Cortex of kidney (tissue), 1 donor: ENCODE measurements at places on chromosomes 11 and 22.

DNA sequence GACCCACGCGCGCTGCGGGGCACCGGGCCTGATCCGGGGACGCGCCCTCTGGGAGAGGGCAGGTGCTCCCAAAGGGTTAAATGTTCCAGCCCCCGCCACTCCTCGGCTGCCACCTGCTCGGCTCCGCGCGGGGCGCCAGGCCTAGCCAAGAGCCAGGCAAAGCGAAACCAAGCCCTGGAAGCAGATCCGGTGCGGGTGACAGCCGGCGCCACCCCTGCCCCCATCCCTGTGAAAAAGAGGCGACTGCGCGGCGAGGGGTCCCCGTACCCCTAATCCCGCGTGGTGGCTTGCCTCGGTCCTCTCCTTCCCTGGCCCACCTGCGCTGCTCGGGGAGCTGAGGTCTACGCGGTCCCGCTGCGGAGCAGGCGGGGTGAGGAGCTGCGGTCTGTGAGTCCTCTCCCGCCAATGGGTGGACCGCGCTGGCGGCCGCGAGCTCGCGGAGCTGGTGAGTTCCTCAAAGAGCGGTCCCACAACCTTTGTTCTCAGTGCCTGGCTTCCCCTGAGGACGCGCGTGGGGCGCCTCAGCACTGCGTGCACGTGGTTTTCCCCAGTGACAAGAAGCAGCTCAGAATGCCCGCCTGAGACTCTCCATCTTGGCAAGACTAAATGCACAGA is at the start of gene ME3:
ME3 (minus strand) TSS at position 610 of the 615 bp plus-strand sequence.
- DNase-seq, result no peak

- no peak for DNase-seq
These were observed 47.8 kb downstream of the ARHGAP42 start for GRCh38 chr11:100734743-100735527.

DNA sequence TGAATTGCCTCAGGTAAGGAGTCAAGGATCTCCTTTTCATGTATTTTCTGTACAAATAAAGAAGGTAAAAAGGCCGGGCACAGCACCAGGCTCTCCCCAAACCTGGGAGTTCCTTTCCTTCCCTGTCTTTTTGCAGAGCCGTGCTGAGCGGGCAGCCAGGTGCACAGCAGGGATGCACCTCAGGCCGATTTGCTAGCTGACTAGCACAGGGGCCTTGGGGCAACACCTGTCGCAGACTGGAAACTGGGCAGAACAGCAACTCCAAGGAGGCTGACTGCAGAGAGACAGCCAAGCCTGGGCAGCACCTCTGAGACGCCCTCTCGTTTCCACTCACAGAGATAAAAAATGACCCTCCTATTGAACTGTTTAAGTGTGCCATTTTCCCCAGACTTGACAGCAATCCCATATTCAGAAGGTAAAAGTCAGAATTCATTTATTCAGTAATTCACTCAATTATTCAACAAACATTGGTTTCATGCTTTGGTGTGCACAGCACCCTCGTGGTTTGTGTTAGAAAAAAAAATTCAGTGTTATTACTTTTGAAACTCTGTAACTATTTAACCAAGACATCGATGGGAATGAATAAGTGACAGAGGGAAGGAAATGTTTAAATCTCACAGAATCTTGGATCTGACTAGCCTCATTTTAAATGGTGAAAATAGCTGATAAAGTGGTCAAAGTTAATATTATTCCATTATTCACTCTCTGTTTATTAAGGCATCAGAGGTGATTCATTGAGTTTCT is 120.9 kb downstream of the GALNT18 start:
- no peak for DNase-seq

DNA sequence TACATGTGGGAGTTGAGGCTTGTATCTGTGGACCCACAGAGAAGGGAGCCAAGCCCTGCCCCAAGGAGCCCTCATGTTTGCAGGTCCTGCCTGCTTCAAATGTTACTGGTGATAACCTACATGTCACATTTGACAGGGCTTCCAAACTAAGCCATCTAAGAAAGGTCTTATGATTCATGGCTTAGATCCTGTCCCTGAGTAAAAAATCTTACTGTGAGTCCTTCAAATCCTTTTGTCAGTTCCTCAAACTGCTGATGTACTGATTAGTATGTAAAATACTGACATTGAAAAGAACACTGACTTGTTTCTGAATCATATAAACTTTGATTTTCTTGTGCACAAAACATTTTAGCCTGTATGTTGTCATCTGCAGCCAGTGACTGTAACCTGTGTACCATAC is 1.0 kb upstream of the PANX1 start:
- no peak for DNase-seq

GRCh38 chr11:70335511-70335910 is 62.8 kb upstream of the CTTN start:
- no peak for DNase-seq

- DNase-seq, result no peak
These were observed 3.8 kb downstream of the SMTN start for GRCh38 chr22:31084811-31085492.

GRCh38 chr11:101835506-101836063 is 79.2 kb upstream of the CEP126 start:
- DNase-seq, result no peak

DNA sequence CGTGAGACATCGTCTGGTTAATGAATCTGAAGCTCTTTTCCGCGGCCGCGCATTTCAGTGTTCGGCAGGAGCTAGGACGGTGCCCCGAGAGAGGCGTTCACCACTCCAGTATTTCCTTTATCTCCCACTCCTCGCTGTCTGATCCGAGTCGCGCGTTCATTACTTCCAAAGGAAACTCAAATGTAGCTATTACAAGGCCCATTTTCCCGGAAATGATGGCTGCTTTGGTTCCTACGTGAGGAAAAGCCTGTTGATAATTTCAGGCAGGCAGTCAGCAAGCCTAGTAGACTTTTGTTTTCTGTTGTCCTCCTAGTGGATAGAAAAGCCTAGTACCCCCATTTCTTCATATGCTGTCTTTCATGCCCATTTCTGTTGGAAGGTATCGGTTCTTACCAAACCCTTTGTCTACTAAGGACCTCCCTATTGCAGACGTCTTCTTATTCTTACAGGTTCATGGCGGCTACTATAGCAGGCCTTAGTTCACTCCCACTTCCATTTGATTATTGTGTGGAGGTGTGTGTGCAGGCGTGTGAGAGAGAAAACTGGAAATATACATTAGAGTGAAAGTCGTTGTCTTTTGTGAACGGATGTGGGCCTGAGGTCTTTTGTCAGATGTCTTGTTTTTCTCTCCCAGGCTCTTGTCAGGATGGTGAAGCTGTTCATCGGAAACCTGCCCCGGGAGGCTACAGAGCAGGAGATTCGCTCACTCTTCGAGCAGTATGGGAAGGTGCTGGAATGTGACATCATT is 737 bp downstream of the RBM4 start:
- DNase-seq, result no peak

DNA sequence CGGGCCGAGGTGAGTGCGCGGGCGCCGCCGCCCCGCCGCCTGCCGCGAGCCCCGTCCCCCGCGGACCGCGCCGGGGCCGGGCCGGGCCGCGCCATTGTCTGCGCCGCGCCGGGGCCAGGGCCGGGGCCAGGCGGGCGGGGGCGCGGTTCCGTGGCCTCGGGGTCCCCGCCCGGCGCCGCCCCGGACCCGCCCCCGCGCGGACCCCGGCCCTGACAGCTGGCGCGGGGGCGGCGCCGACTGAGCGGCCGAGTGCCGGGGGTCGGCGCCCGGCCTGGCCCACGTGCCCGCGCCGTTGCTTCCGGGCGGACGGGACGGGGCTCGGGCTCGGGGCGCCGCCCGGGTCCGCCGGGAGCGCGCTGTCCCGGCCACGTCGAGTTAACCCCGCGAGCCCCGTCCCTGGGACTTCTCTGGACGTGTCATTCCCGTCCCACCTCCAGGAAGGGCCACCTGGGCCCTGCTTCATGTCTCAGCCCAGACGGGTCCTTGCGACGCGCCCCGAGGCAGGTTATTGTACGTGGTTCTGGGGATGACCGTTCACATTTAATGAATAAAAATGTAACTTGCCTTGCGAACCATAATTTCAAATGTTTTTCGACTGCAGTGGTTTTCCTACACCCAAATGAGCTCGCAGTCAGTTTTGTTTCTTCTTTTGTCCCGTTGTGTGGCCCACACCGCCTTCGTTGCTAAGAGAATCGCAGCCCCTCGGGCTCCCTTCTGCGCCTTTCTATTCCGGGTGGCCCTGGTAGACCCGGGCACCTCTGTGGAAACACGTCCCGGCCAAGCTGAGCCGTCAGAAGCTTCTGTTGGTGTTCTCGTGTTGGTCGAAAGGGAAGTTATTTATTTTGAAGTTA is 562 bp downstream of the ZBED4 start:
- DNase-seq, result no peak

DNA sequence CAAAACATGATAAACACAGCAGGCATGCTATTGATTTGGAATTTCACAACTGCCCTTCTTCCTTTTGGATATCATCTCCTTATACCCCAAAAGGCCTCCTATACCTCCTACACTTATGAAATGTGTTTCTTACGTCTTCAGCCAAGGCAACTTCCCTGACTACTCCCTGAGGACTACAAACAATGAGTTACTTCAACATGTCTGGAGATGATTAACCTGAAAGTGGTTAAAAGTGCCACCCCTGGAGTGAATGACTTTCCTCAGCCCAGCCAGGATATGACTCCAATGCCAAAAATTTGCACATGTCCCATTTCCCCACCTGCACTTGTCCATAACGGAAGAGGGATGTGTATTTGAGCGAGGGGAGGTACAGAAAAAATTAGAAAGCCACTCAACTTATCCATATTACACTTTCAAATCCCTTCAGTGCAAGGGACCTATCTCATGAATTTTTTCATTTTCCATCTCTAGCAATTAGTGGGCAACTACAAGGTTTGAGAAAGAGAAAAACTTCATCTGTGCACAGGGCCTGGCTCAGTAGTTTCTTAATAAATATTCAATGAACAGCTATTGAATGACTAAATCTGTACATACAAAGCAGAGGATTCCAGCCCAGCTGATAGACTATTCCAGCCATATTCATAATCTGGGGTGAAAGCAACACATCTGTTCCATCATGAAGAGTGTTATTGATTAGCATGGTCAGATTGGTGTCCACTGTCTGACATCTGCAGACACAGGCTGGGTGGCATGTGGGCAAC is 36.8 kb downstream of the KIRREL3 start:
- DNase-seq, result no peak

DNA sequence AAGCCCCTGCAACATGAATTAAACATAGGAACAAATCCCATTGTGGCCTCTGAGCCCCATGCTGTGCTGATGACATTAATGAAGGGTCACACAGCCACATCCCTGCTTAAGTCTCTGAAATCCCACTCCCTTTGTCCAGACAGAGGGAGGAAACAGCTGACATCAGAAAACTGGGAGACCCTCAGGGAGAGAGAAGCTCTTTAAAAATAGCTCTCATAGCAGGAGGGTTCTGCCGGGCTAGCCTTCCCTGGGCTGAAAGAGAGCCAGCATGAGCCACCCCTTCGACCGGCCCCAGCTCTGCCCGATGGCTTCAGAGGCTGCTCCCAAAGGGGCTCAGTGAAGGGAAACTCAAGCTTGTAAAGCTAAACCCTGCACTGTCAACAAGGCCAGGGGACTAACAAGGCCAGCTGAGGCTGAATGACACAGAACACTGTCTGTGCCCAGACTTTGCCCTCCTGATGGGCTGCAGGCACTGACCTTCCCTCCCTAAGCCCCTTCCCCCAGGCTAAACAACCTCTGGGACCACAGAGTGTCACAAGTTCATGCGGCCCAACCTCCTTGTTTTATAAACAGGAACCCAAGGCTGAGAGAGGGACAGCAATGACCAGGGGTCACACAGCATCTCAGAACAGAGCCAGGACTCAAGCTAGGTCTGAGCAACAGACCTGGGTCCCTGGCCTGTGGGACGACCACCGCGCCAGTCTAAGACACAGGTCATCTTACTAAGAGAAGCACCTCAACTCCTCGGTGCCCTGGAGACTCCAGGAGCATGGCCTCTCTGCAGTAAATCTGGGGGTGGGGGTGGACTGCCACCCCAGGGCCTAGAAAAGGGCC is 163.8 kb downstream of the CHST1 start:
- no peak for DNase-seq

DNA sequence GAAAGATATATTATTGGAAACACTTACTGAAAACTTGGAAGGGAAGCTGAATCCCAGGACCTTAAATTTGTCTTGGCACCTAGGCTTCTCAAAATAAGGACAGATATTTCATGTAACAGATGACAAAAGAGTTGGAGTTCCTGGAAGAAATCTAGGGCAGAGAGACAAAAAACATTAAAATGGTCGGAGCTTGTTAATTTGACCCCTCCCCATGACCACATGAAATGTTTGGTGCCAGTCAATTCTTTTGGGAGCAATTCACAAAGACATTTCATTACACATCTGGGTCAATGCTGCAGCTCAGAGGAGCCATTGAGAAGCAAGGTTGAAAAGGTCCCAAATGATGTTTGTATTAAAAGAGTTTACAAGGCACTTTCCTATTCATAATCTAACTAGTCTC is 162.0 kb upstream of the GUCY1A2 start:
- no peak for DNase-seq

DNA sequence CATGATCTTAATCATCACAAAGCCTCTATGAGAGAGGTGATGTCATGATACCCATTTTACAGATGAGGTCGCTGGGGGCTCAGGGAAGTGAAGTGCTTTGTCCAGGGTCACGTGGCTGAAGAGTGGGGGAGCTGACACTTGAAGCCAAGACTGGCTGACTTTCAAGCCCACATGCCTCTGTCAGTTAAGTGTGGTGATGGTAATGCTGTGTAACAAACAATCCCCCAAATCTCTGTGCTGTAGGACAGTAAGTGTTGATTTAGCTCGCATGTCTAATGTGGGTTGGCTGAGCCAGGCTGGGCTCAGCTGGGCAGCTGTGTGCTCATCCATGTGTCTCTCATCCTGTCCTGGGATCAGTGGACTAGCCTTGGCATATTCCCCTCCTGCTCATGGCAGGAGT is 87.1 kb upstream of the GRK3 start:
- no peak for DNase-seq

DNA sequence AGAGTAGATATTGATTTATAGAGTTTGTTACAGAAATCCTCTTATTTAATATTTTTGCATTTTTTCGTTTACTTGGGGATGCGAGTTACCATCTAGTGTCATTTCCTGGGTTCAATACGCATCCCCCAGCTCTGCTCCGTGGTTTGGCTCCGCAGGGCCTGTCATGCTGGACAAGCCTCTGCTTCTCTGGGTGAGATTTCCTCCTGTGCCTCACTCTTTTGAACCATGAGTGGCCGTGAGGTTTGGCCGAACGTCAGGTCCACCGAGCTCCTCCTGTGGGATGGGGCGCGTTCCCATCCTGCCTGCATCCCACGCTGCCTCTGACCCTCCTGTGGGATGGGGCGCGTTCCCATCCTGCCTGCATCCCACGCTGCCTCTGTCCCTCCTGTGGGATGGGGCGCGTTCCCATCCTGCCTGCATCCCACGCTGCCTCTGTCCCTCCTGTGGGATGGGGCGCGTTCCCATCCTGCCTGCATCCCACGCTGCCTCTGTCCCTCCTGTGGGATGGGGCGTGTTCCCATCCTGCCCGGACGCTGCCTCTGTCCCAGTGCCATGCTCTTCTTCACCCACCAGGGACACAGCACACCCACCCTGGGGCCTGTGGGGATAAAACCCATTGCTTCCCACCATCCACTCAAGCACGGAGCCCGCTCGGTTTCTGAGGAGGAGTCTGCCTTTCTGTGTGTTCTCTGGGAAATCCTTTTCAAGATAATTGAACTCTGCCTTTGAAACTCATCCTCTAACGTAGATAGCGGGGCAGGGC is 506.8 kb downstream of the BRD1 start:
- no peak for DNase-seq
